Stimulated activated CD4-positive, alpha-beta T cell treated with anti-CD3 and anti-CD28 coated beads, Interleukin-15, amount 100 ng/mL, for 1 hour (primary cell): ENCODE measurements at places on chromosomes 4 and X.
A peak's percentile ranks its signal among the peaks of the same experiment; 100 is the strongest.

- no peak for DNase-seq
These were observed 18.1 kb downstream of the HTRA3 start for GRCh38 chr4:8287343-8288280.

GRCh38 chr4:2811830-2812611, 19.1 kb downstream of the SH3BP2 start:
- DNase-seq, result peak; percentile 36

GRCh38 chr4:124253080-124253479, 459.5 kb downstream of the ANKRD50 start:
- no peak for DNase-seq

GRCh38 chr4:10605746-10606482, 78.7 kb downstream of the CLNK start:
- DNase-seq, result no peak

DNA sequence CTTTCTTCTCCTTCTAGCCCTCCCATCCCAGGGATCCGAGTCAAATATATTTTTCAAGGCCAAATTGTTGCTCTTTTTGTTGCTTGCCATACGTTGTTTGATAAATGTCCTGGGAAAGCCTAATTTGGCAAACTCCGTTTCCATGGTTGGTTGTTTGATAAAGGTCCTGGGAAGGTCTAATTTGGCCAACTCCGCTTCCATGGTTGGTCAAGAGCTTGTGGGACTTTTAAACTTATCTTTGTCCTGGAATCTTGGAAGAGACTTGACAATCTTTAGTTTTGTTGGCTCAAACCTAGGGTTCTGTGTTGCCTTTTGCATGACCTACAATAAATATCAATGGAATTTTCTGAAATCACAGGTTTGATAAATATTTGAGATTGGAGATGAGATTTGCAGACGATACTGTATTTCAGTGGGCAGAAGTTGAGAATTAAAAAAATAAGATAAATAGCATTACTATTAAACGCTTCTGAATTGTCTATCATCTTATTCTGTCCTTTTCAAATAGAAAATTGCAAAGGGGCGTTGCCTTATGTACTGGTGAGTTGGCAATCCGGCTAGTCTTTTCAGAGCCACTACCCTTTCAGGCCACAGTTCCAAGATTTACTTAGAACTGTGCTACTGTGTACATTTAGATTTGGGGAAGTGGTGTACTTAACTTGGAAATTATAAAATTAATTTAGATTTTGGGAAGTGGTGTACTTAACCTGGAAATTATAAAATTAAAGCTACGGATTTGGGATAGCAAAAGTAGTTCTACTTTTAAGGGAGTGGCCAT, 804 bp downstream of the OSTC start:
- DNase-seq, result no peak

DNA sequence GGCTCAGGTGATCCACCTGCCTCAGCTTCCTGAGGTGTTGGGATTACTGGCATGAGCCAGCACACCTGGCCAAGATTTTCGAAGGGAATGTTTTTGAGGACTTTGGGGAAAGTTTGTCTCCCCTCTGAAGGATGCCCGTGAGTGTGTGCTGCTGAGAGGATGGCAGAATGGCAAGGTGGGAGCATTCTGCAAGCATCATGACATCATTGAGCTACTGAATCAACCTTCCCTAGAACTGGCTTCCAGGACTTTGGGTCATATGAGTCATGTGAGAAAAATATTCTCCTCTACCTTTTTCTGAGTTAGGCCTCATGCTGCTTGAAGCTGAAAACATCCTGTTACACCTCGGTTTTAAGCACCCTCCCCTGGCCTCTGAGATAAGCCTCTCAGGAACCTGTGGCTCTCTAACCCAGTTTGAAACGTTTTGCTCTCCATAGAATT, 31.0 kb downstream of the TMEM131L start:
- no peak for DNase-seq

DNA sequence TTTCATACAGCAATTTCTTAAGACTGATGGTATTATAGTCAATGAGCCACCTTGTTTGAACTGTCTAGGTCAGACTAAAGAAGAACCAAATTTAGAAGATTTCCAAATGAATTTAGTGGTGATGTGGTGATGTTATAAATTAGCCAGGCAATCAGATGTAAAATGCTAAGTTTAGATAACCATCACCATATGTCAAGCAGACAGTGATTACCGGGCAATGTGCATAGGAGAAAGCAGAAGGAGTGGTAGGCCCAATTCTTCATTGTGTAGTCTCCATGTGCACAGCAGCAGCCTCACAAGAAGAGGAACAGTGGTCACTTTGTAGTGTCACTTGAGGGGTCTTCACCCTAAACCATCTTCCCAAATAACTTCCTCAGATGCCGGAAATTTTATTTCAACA, 198.8 kb downstream of the ANTXR2 start:
- no peak for DNase-seq

DNA sequence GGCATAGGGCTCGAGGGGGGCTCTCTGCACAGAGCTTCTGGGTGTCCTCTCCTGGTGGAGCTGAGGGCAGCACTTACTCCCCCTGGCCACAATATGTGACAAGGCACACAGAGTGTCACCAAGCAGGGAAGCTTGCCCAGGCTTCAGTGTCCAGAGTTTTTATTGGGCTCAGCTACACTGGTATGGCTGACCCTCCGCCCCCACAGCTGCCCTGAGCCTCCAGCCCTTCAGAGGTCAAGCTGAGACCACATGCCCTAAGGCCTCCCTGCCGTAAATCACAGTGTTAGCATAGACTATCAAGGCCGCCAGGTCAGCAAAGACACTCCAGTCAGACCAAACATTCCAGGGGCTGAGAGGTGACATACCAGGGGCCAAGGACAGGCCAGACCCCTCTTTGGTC, 59.0 kb downstream of the EVC start:
- no peak for DNase-seq

DNA sequence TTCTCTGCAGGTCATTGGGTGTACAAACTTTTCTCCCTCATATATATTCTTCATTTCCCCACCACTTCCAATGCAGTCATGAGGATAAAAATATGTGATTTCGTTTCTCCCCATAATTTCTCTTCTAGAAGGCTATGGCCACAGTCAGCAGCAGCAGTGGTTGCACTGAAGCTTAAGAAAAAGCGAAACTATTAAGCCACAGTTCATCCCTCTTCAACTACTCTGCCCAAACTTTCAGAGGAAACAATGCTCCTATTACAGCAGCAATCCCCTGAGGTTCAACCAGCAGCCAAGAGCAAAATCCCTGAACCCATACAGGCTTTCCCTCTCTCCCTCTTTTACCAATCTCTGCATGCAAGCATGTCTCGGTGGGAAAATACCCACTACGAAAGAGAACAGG, 298.6 kb downstream of the DHX15 start:
- DNase-seq, result no peak

DNA sequence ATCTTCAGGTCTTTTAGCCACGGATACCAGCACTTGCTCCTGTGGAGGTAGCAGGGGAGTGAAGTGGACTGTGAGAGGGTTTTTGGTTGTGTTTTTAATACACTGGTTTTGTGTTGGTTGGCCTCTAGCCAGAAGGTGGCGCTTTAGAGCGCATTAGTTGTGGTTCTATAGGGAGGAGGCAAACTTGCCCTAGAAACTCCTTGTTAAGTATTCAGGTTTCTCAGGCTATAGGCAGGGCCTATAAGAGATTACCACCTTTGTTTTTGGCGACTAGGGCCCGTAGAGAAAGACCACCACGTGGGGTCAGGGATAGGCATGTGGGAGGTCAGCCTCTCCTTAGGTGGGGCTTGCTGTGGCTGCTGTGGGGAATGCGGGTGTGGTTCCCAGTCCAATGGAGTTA, 221.6 kb upstream of the SPANXN4 start:
- DNase-seq, result no peak

DNA sequence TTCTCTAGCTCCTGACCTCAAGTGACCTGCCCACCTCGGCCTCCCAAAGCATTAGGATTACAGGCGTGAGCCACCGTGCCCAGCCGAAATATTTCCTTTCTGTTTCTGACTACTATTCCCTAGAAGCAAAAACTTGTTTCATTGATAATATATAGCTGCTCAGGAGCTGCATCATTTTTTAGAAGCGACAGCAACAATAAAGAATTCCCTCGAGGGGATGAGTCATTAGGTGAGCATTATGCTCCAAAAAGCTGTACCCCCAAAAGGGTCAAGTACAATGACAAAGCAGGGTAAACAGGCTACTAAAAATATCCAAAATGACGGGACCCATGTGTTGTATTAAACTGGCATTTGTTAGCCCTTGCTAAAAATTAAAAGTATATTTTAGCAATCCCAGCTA, 67.0 kb downstream of the RBM47 start:
- DNase-seq, result no peak

DNA sequence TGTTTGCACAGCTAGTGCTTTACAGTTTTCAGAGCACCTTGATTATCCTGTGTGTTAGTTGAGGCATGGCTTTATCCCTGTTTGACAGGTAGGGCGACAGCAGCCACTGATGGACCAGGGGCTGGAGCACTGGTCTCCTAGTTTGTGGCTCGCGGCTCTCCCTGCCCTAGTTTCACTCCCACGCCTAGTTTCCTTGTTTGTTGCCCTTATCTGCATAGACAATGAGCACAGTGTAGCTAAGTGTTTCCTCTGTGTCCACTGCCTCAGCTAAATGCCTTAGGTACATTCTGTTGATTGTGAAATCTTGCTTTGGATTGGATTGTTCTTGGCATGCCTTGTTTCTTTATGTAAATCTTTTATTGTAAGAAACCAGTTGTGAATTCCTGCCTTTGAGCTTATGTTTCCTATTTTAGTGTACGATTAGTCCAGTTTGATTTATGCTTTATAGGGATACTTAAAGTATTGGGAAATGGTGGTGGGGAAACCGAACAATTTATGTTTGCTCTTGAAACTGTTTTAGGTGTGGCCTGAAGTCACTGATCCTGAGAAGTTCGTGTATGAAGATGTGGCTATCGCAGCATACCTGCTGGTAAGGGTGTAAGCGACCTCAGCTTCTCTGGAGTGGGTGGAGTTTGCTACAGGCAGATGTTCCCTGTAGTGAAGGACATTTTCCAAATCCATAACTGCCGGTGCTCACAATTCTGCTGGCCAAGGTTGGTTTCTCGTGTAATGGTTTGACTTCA, 11.0 kb downstream of the TRMT44 start:
- no peak for DNase-seq

GRCh38 chrX:96373047-96373355, 311.6 kb upstream of the DIAPH2 start:
- no peak for DNase-seq

DNA sequence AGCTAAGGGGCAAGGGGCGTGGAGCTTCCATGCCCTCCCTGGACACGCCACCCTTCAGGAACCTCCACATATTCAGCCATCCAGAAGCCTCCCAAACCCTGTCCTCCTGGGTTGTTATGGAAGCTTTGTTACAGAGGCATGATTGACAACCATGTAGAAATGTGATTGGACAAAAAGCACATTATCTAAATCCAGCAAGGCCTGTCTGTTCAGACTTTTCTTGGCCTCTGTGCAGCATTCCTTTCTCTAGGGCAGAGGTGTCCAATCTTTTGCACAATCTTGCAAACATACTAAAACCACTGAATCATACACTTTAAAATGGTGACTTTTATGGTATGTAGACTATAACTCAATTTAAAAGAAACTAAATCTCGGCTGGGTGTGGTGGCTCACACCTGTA, 12.7 kb downstream of the STEEP1 start:
- DNase-seq, result no peak

- no peak for DNase-seq
These were observed 49.8 kb upstream of the SEC24B start for GRCh38 chr4:109383823-109384222.
